ENCODE measurements at places on chromosomes 2 and 18.

GRCh38 chr18:72458271-72458670 lies 85.9 kb downstream of the CBLN2 start:
- no peak for DNase-seq

DNA sequence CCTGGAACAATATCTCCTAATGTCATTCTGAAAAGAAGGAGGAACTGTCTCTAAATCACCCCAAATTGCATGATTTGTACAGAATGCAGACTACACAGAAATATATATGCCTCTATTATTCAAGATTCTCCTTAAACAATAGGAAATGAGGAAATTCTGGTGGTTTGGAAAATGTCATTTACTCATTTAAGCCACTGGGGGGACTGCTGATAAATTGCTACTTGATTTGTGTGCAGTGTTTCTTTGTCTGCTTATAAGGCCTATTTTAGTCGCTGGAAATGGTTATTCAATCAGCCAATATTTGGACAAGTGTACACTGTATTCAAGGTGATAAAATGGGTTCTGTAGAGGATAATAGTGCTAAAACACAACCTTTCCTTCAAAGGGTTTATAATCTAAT lies 801.9 kb upstream of the CELF4 start:
- DNase-seq, result no peak

DNA sequence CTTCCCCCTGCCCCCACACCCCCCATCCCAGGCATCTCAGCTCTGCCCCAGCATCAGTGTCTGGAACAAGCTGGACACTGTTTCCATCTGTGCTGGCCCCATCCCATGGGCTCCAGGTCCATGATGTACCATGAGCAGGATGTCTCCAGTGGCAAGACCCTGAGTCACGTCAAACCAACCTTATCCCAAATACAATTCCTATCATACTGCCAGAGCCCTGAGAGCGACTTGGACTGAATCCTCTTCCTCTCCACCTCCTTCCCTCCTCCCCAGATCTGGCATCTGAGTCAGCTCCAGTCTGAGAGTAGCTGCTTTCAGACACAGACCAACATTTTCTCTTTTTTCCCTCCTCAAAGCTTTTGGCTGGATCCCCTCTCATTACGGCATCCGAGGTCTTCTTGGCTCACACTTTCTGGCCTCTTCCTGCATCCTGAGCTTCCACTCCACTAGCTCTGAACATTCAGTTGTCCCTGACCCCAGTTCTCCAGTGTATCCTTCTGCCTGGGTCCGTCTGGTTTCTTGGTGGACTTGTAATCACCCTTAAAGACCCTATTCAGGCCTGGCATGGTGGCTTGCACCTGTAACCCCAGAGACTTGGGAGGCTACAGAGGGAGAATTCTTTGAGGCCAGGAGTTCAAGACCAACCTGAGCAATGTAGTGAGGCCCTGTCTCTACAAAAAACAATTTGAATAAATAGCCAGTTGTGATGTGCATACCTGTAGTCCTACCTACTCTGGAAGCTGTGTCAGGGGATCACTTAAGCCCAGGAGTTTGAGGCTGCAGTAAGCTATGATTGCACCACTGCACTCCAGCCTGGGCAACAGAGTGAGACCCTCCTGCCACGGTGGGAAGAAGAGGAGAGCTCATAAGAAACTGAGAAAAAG lies 68.3 kb downstream of the ACKR3 start:
- no peak for DNase-seq

DNA sequence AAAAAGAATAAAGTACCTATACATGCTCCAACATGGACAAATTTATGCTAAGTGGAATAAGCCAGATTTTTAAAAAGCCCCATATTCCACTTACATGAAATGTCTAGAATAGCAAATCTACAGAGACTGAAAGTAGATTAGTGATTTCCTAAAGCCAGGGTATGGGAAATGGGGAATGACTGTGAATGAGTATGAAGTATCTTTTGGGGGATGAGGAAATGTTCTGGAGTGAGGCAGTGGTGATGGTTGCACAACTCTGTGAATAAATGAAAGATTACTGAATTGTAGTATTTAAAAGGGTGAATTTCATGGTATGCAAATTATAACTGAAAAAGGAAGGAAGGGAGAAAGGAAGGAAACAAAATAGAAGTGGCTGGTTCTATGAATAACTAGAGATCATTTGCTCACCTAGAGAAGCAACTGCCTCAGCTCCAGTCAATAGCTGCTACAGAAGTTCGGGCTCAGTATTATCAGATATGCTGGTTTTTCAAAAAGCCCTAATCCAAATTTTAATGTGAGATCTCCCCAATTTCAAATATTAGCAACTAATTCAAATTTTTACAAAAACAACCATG lies 39.3 kb downstream of the MAP3K2 start:
- DNase-seq, result no peak

DNA sequence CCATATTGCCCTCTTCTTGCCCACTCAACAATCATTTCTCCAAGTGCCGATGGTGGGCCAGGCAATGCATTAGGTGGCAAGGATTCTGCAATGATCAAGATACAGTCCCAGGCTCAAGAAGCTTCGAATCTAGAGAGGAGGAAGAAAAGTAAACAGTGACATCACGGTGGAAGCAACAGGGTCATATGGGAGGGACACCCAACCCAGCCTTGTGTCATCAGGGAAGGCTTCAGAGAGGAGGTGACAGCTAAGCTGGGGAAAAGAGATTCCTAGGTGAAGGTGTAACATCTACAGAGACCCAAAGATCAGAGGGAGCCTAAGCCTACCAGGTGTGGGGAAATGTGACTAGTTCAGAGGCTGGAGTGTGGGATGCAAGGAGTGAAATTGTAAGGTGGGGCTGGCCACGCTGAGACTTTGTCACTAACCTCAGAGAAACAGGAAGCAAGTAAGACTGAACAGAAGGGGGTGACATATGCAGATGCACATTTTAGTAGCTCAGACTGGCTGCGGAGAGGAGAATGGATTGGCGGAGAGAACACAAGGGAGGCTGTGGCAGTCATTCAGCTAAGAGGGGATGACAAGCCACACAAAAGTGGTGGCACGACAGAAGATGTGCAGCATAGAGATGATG lies 104.9 kb downstream of the ANKRD44 start:
- DNase-seq, result no peak

GRCh38 chr2:205717999-205718398 lies 35.7 kb downstream of the NRP2 start:
- no peak for DNase-seq

DNA sequence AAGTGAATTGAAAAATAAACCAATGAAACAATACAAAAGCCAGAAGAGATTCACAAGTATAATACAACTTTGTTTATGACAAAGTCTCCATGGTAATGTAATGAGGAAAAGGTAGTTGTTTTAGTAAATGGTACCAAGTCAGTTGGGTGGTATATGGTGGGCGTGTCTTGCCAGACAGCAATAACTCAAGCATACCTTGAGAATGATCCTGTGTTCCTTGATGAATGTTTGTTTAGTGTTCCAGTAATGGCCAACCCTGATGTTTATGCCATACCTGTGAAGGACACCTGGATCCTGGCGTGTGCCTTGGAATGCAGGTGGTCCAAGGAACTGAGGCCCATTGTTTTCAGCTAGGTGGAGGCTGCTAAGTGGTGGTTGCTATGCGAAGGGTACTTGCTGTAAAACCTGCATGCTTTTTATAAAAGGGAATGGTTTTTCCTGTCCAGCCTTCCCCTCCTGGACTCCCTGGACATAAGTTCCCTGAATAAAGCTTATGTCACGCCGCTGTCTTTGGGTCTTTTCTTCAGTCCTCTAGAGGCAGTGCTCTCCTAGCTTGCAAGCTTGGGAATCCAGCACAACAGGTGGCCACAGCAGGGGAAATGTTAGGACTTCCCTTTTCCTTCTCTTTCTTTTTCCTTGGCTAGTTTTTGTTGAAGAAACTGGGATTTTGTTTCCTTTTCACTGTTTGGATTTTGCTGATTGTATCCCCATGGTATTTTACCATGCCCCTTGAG lies 54.7 kb downstream of the MTA3 start:
- no peak for DNase-seq

DNA sequence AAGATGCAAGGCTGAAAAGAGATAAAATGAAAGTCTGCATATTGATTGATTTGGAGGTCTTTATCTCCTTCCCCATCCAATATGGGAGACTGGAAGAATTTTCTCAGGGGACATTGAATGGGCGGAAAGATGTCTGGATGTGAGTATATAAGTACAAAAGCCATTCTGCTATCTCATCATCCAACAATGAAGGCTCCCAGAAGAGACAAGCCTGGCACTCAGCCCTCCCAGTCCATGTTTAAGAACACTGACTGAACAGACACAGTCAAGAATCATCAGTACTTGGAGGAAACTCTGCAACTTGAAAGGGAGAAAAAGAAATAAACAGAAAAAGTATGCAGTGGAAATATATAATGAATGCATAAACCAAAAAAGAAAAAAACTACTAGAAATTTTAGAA lies 80.9 kb downstream of the PTRHD1 start:
- DNase-seq, result no peak

DNA sequence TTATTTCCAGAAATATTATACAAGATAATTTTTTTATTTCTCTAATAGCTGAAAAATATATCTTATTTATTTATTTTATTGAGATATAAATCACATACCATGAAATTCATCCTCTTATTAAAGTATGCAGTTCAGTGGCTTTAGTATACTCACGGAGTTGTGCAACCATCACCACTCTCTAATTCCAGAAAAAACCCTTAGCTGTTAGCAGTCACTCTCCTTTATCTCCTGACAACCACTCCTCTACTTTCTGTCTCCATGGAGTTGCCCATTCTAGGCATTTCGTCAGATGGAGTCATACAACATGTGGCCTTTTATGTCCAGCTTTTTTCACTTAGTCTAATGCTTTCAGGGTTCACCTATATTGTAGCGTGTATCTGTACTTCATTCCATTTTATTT lies 66.5 kb downstream of the TCF7L1 start:
- no peak for DNase-seq

DNA sequence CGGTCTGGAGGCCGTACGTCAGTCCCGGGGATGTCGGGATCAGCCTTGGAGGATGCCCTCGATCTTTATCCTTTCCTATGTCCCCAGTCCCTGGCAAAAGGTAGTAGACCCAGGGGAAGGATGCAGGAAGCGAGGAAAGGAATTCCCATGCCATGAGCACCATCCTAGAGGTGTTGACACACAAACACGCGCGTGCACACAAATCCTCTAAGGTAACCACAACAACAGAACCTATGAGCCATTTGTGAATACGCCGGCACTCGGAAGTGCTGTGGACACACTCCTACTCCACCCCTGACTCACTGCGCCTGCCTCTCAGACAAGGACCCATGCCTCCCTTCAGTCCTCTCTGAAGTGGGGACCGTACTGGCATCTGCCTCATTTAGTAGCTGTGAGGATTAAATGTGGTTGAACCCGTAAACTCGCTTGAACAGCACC lies 11.3 kb upstream of the MLPH start:
- no peak for DNase-seq

DNA sequence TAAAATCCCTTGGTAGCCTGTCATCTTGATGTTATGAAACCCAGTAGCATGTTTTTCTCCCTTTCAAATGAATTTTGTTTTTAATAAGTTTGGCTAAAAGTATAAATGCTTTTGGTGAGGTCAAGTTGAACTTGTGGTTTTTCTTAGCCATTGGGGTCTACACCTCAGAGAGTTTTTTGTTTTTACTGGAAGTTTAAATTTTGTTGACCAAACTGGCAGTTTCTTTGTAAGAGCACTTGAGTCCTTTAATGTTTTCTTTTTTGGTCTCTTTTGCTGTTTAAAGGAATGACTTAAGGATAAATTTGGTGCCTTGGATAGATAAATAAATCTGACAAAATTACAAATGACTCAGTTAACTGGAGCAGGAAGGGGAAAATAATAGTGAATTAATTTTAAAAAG lies 577.3 kb downstream of the SATB2 start:
- no peak for DNase-seq

DNA sequence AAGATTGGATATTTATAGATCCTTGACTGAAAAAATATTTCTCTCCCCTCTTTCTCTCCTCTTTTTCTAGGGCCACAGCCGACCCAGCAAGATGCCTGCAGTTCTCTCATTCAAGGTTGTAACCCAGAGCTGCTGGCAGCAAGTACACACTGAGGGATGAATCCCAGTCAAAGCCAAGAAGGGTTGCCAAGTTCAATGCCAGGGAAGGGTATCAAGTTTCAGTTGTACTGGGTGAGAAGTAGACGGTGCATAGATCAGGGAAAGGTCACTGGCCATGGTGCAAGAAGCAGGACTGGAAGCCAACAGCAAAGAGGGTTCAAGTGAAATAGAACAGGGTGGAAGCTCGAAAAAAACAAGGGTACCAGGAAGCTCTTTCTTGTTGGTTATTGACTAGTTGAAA lies 170.2 kb downstream of the NRP2 start:
- DNase-seq, result no peak

GRCh38 chr18:48834413-48835031 lies 116.2 kb downstream of the SMAD7 start:
- DNase-seq, result no peak

GRCh38 chr18:36850527-36851201 lies 21.7 kb downstream of the KIAA1328 start:
- DNase-seq, result no peak

DNA sequence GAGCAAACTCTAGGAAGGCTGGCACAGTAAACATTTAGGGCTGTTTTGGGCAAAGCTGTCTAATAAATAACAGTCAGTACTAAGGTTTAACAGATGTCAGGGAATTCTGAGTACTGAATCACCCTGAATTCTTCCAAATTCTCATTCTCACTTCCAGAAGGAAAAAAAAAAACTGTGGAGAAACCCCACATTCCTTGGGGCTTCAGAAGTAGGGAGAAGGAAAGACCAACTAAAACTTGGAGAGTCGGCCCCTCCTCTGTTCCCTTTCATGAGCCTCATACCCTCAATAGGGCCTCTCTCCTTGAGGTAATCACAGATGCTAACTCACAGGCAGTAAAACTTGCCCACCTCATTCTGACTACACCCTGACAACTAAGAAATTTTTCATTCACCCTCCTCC lies 62.1 kb downstream of the CCDC148 start:
- DNase-seq, result no peak

DNA sequence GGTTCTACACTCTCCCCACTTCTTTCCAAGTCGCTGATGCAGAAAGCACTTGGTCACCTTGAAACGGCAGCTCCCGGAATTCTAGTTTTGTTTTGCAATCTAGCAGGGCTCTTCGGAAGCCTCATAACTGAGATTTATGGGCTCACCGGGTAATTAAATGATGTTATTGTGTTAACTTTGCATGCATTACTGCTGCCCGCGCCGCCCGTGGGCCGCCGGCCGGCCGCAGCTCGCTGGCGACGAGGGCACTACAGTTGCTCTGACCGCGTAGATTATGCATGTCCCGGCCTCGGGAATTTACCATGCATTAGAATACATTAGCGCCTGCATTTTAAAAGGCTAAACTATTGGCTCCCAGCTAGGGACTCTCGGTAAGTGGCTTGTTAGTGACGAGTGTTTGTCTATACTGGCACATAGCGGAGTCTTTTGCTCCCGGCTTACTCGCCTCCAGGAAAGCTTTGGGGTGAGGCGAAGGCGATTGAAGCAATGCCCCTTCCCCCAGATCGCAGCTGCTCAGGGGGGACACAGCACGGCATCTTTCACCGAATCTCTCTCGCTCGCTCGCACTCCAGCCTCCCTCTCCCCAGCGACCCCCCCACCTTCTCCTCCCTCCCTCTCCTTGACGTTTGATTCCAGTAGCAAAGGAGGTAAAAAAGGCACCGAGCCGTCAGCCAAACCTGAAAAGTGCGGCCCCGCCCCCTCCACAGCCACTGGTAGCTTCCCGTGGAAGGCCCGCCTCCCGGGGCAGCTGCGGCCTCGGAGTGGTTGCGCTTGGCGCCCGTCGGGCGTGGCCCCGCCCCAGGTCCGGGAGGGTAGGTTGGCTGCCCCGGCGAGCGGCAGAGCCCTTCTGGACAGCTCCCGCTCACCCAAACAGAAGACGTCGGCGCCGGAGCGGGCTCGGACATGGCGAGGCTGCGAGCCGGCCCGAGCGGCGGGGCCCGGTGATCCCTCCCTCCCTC lies at the start of gene ONECUT2:
ONECUT2 (plus strand) TSS at position 839 of the 959 bp plus-strand sequence. CDS start 343 bp downstream, outside the sequence.
- peak; percentile 98 for DNase-seq

All from NCI-H2107 (cell line).